ENCODE measurements at places on chromosomes 7 and 10.

DNA sequence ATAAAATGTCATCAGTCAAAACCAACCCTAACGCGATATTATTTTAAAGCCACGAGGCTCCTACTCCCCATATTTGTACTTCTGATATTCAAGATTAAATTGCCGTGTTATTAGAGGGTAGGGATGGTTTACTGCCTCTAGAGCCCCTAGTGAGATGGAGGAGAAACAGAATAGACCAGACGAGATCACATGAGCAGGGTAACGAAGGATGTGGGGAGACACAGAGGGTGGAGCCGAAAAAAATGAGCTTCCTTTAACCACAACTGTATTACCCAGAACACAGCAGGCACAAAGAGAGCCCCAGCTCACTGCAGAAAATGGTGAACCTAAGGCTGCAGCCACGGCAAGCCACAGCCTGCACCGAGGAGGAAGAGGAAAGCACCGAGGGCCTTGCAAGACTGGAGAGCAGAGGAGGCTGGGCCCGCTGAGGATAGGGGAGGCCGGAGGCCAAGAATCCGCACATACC is 14.3 kb downstream of the ZC3HAV1 start:
- peak; percentile 52 for DNase-seq

GRCh38 chr7:31958226-31958625 is 112.0 kb downstream of the PDE1C start:
- no peak for DNase-seq

DNA sequence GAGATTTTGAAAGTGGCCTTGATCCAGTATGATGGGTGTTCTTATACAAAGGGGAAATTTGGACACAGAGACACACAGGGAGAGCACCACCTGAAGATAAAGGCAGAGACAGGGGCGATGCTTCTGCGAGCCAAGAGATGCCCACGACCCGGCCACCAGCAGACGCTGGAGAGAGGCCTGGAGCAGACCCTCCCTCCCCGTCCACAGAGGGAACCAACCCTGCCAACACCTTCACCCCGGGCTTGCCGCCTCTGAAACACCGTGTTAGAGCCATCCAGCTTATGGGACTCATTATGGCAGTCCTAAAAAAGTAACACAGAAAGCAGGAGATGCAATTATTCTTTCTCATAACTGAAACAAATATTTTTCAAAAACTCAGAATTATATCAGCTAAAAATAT is 303.3 kb upstream of the SHH start:
- DNase-seq: no peak

- no peak for DNase-seq
These were observed 224.6 kb upstream of the NRP1 start for GRCh38 chr10:33559105-33559504.

- DNase-seq: no peak
These were observed 168.4 kb downstream of the BTAF1 start for GRCh38 chr10:92091965-92092364.

DNA sequence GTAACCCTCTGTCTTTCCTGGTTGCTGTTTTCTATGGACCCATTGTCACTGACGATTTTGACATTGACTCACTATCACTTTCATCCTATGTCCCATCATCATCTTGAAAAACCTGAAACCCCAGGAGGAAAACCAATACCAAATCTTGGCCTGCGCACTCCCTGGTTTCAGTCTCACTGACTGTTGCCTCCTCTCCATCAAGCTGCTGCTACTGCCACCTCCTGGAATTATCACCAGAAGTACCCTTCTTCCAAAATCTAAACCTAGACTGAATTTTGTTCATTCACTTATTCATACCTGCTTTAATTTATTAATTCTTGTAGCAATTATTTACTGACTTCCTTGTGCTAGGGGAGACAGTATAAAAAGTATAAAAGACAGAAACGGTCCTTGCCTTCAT is 44.5 kb upstream of the ACBD5 start:
- peak; percentile 8 for DNase-seq

GRCh38 chr7:66076462-66077329 is 1.1 kb downstream of the ASL start:
- DNase-seq: no peak

- DNase-seq: no peak
These were observed 19.4 kb downstream of the C1GALT1 start for GRCh38 chr7:7201578-7202374.

DNA sequence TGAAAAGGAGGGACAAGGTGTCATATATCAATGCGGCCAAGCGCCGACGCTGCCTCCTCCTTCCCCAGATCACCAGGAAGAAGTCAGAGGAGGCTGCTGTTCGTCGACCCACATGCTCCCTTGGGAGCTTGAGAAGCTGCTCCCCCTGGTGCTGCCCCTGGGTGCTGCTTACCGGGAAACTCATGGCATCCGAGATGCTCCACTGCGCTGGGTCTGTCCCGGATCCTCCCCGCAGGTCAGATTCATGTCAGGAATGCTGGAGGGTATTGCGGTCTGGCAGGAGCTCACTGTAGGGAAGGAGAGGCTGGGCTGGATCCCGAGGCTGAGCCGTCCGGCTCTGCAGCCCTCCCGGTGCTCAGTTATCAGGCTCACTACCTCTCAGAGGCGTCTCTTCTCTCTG is 123.7 kb upstream of the FAM20C start:
- no peak for DNase-seq

DNA sequence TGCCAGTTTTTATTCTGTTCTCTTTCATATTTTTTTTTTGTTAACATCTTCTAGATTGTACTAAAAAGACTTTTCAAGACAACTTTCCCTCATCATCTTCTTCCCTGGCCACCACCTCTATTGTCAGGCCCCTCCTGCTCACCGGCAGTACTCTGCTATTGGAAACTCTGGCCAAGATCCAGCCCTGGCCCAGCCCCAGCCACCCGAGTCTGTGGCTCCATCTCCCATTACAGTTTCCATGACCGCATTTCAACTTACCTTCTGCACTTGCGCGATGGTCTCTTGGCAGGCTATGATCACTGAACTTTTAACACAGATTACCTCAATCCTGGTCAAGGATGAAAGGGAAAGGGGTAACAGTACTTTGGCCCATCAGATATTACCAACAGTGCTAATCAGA is 137.7 kb upstream of the POM121L12 start:
- no peak for DNase-seq

DNA sequence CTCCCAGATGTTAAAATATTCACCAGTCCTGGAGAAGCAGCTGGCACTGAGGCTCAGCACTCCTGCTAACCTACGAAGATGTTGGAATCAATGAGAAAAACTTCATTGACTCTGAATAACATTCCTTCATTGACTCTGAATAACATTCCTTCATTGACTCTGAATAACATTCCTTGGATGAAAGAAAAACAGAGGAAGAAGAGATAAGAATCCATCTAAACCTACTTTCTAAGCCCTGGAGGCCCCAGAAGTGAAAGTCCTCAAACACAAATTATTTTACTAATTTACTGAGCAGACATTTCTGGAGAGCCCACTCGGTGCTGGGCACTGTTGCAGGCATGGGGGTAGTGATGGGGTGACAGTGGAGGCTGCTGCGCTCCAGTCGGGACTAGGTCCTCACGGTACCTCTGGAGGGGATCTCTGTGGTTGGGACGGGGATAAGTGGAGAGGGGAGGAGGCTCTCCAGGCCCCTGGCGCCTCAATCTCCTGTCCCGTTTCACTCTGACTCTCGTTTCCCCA is 254.1 kb downstream of the WDR37 start:
- DNase-seq: no peak

DNA sequence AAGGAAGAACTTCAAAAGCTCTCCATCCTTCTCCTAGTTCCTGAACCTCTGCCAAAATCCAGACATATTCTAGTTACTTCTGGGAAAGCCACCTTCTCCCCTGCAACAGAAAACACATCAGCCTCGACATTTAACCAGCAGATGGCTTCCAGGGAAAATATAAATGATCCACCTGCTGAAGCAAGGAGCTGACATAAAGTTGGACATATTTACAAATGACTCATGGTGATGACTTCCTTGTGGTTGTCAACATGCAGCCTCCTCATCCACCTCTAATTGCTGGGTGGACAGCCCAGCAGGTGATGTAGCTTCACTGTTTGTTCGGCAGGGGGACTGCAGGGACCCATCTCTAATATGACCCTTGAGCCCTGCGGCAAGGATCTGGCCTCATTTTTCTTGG is 266.0 kb downstream of the C7orf25 start:
- DNase-seq: no peak

Measured in hematopoietic multipotent progenitor cell treated with erythropoietin and hydrocortisone succinate and interleukin-3 and kit ligand, for 17 days (in vitro differentiated cells).